ENCODE measurements at places on chromosomes 7 and 10. TPM values are rescaled to one million over a fixed set of nuclear protein-coding genes. Genes with fewer than 3 reads are reported as not detected.

- no peak overlapping the region for H3K27ac ChIP-seq
- no peaks in the 10 kb centered on the region for H3K36me3 ChIP-seq
- no peak overlapping the region for H3K4me3 ChIP-seq
- no peaks in the 10 kb centered on the region for H3K27me3 ChIP-seq
- H3K4me1 ChIP-seq: no peaks in the 10 kb centered on the region
Measured at GRCh38 chr7:80362677-80363076, 149.2 kb downstream of the GNAT3 start.

DNA sequence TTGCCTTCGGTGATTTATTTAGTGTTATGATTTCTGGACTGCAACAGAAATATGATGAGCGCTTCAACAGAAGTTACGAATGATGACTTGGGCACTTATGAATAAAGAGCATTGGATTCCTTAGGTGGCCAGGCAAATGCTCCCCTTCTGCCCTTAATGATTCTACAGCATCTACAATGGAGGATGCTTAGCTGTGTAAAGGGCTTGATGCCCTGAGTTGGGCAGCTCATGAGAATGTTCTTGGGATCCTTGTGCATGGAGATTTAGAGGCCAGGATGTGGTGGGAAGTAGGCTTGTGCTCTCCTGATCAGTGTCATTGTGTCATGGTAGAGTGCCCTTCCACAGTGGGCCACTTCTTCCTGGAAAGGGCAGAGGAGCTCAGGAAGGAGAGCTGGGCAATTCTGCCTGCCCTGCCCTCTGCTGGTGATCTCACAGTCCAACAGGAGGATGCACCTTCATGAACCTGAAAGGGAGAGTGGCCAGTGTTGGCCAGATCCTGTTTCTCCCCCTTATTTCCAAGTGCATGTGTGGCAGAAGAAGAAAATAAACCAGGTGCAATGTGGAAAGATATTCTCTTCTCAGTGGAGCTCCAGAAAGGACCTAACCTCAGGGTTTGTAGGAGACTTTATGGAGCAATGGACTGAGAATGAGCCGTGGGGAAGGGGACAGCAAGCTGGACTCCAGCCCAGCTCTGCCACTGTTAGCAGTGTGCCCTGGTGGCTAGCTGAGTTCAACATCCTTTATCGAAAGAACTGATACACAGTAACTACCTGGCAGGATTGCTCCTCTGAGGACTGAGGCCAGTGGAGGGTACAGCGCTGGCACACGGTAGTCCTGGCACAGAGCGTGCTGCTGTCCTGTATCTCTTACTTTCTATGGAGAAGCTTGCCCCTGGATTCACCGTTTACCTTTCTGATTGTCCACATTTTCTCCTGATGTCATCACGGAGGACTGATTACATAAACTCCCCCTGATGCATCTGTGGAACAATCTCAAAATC lies 182.9 kb downstream of the BMPER start:
- no peak overlapping the region for H3K4me3 ChIP-seq
- H3K27me3 ChIP-seq: no peaks in the 10 kb centered on the region
- no peaks in the 10 kb centered on the region for H3K4me1 ChIP-seq
- no peaks in the 10 kb centered on the region for H3K36me3 ChIP-seq
- DNase-seq: no peak

The PALD1 gene
- total RNA-seq: 1.8 TPM

- no peaks in the 10 kb centered on the region for H3K27me3 ChIP-seq
- no peaks in the 10 kb centered on the region for H3K36me3 ChIP-seq
- no peak overlapping the region for H3K27ac ChIP-seq
- no peaks in the 10 kb centered on the region for H3K4me1 ChIP-seq
Measured at GRCh38 chr7:157990226-157990880, 597.3 kb downstream of the PTPRN2 start.

The NKX1-2 gene
- total RNA-seq: not detected

DNA sequence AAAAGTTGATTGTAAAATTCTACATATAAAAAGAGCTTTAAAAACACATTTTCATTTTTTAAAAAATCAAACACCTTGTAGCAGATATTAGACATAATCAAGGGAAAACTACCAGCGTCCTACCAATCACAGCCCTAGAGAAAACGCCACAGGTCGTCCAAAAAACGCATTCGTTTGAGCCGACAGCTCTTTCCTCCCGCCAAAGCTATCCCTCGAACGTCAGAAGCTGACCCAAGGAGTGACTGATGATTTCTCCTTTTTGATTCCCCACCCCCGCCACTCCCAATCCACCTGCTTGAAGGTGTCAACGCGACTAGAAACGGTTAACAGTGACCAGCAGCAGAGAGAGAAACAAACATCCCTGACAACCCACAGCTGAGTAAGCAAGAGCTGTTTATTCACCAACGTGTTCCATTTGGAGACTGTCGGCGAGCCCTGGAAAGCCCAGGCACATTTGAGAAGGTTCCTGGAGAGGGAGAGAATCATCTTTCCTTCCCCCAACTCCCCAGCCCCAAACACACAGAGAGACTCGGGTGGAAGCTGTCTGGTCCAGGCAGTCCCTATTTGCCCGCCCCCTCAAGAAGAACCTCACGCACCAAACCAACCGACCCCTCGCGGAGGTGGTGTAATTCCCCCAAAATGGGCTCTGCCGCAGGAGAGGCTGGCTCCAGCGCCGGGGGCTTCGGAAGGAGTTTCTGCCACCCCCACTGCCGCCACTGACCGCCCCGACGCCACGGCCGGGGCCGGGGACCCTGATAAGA lies 622 bp downstream of the CPEB3 start:
- no peak for DNase-seq
- H3K4me3 ChIP-seq: peak overlapping the region; percentile 94
- H3K4me1 ChIP-seq: no peaks in the 10 kb centered on the region
- no peaks in the 10 kb centered on the region for H3K36me3 ChIP-seq
- no peaks in the 10 kb centered on the region for H3K27me3 ChIP-seq

DNA sequence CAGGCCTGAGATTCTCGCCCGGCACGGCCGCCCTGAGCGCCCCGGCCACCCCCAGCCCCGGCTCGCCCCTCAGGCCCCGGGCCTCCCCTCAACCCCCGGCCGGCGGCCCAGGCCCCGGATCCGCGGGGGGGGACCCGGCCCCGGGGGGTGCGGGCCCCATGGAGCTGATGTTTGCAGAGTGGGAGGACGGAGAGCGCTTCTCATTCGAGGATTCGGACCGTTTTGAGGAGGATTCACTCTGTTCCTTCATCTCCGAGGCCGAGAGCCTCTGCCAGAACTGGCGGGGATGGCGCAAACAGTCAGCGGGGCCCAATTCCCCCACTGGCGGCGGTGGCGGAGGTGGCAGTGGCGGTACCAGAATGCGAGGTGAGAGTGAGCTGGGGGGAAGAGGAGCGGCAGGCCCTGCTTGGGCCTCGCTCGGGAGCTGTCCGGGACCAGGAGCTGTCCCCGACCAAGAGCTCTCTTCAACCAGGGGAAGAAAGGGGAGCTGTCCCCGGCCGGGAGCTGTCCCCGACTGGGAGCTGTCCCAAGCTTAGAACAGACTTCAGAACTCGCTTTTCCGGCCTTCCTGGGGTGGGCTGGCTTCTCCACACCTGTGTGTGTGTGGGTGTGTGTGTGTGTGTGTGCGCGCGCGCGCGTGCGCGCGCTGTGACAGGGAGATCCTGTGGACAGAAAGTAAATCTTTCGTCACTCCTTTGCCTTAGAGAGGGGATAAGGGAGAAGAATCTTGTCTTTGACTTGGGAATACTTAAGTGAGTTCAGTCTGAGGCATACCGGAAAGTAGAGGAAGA lies 510 bp downstream of the ZSWIM8 start:
- H3K4me3 ChIP-seq: peak overlapping the region; percentile 56
- H3K4me1 ChIP-seq: no peaks in the 10 kb centered on the region
- no peaks in the 10 kb centered on the region for H3K27me3 ChIP-seq
- H3K27ac ChIP-seq: peak overlapping the region; percentile 91

The TWIST1 gene
- 20.8 TPM for total RNA-seq

DNA sequence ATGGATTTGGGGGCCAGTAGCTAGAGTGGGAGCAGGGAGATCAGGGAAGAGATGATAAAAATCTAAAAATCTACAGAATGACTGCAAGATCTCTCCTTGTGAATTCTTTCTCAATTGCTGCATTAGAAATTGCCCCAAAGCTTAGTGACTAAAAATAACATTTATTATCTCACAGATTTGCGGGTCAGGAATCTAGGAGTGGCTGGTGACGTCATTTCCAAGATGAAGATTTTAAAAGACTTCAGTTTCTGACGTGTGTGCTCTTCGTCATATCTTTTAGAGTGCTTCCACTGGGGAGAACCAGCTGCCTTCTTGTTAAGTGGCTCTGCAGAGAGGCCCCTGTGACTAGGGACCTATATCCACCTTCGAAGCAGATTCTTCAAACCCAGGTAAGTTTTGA lies 112.6 kb downstream of the DGKI start:
- no peak for DNase-seq
- H3K4me3 ChIP-seq: no peak overlapping the region
- H3K27ac ChIP-seq: no peak overlapping the region
- no peaks in the 10 kb centered on the region for H3K4me1 ChIP-seq
- no peaks in the 10 kb centered on the region for H3K27me3 ChIP-seq

GRCh38 chr10:33798754-33799153 lies 464.3 kb upstream of the NRP1 start:
- no peak for DNase-seq
- no peaks in the 10 kb centered on the region for H3K36me3 ChIP-seq
- no peaks in the 10 kb centered on the region for H3K27me3 ChIP-seq
- H3K4me3 ChIP-seq: no peak overlapping the region
- no peak overlapping the region for H3K27ac ChIP-seq

The OR6V1 gene
- total RNA-seq: not detected

DNA sequence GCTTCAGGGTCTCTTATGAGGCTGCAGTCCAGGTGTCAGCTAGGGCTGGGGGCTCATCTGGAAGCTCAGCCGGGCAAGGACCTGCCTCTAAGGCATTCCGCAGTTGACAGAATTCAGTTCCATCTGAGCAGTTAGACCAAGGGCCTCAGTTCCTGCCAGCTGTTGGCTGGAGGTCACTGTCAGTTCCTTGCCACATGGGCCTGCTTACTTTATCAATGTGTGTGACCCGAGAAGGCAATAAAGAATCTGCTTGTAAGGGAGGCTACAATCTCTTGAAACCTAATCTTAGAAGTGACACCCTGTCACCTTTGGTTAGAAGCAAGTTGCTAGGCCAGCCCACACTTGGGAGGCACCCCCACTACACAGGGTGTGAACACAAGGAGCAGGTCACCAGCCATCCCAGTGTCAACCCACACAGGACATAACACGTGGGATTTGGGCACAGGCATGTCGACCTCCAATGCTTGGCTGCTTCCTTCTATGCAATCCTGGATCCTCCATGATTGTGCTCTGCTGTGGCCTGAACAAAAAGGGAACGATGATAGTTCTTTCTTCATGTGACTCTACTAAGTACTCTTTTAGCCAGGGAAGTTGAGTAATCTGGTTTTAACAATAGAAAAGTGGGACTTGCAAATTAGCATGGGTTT lies 41.8 kb downstream of the MTURN start:
- H3K4me3 ChIP-seq: no peak overlapping the region
- DNase-seq: no peak
- no peaks in the 10 kb centered on the region for H3K4me1 ChIP-seq
- no peak overlapping the region for H3K27ac ChIP-seq
- H3K27me3 ChIP-seq: no peaks in the 10 kb centered on the region
- H3K36me3 ChIP-seq: no peaks in the 10 kb centered on the region

DNA sequence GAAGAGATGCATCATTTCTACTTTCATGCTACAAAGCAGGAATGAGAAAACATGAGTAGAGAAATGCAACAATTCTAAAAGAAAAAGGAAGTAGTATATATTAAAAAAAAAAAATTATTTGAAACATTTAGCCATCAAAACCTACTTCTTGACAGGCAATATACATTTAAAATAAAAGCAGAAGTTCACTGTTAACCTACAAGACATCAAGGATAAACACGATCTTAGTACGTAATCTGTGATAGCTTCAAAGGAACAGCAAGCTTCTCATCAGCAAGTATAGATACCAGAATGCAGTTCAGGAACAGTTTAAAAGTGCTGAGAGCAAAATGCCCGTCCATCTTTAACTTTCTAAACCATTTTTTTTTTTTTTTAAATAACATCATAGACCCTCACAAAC lies 36.9 kb downstream of the MALSU1 start:
- no peaks in the 10 kb centered on the region for H3K27me3 ChIP-seq
- no peak for DNase-seq
- no peaks in the 10 kb centered on the region for H3K36me3 ChIP-seq
- H3K27ac ChIP-seq: no peak overlapping the region
- H3K4me1 ChIP-seq: no peaks in the 10 kb centered on the region

- no peaks in the 10 kb centered on the region for H3K4me1 ChIP-seq
- H3K4me3 ChIP-seq: no peak overlapping the region
- no peaks in the 10 kb centered on the region for H3K36me3 ChIP-seq
- no peak overlapping the region for H3K27ac ChIP-seq
- no peak for DNase-seq
Measured at GRCh38 chr7:54967377-54967776, 51.4 kb upstream of the EGFR start.

GRCh38 chr10:108462005-108462404 lies 1297.5 kb upstream of the SORCS1 start:
- DNase-seq: no peak
- no peaks in the 10 kb centered on the region for H3K36me3 ChIP-seq
- peaks cover 9% of the 10 kb centered on the region for H3K4me1 ChIP-seq
- no peak overlapping the region for H3K27ac ChIP-seq
- no peaks in the 10 kb centered on the region for H3K27me3 ChIP-seq
